ENCODE measurements at places on chromosomes 13 and 19. TPM values are rescaled to one million over a fixed set of nuclear protein-coding genes. Genes with fewer than 3 reads are reported as not detected.
A peak's percentile ranks its signal among the peaks of the same experiment; 100 is the strongest.

Gene ZBTB32
- total RNA-seq = not detected

Gene B3GNT3
- total RNA-seq = 0.11 TPM

Gene FXYD3
- 0.24 TPM for total RNA-seq

Gene PLIN5
- total RNA-seq = 1.3 TPM

Gene LINGO3
- total RNA-seq = not detected

Gene TEX29
- not detected for total RNA-seq

Gene PEX11G
- 2.1 TPM for total RNA-seq

Gene SLC8A2
- total RNA-seq = 0.66 TPM

GRCh38 chr19:343941-344624 is 513 bp downstream of the MIER2 start:
- H3K36me3 ChIP-seq = peaks cover 41% of the 10 kb centered on the region
- peak overlapping the region; percentile 80 for H3K4me3 ChIP-seq
- peak overlapping the region; percentile 74 for H3K27ac ChIP-seq
- H3K4me1 ChIP-seq = peaks cover 45% of the 10 kb centered on the region
- DNase-seq = peak; percentile 93

DNA sequence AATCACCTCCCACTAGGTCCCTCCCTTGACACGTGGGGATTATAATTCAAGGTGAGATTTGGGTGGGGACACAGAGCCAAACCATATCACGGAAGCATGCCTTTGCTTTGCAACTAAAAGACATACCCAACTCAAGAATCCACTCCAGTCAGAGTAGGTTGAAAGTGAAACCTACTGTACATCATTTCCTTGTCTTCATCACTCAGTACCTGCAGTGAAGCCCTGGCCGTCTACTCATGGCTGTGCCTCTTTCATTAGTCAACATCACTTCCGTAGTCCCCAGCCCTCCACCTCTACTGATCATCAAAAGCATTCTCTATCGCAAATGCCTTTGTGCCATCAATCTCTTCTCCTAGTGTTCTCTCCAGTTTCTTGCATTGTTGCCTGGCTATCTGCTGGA is 343.1 kb upstream of the ARGLU1 start:
- no peaks in the 10 kb centered on the region for H3K4me1 ChIP-seq
- H3K4me3 ChIP-seq = no peak overlapping the region
- no peaks in the 10 kb centered on the region for H3K36me3 ChIP-seq
- H3K27ac ChIP-seq = no peak overlapping the region

- DNase-seq = no peak
- H3K27ac ChIP-seq = no peak overlapping the region
- no peaks in the 10 kb centered on the region for H3K36me3 ChIP-seq
- no peaks in the 10 kb centered on the region for H3K4me1 ChIP-seq
- H3K27me3 ChIP-seq = no peaks in the 10 kb centered on the region
Observed at GRCh38 chr13:36028359-36029025, 102.7 kb downstream of the DCLK1 start.

DNA sequence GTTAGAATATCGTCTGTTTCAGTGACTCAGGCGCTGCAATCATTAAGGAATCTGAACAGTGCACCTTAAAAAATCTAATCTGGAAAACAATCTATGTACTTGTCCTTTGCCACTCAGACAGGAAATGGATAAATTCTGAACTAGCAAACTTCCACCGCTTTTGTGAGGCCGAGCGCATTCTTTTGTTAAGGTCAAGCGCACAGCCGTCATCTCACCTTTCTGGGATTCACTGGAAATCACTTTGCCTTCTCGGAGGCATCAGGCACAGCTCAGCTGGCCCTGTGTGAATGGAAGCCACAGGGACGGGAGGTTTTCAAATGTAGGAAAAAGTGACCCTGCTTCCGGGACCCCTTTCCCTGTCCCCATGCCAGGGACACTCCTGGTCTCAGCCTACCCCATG is 28.2 kb upstream of the SPACA7 start:
- no peaks in the 10 kb centered on the region for H3K4me1 ChIP-seq
- no peaks in the 10 kb centered on the region for H3K36me3 ChIP-seq
- DNase-seq = no peak
- no peak overlapping the region for H3K27ac ChIP-seq
- peaks cover 6% of the 10 kb centered on the region for H3K27me3 ChIP-seq

DNA sequence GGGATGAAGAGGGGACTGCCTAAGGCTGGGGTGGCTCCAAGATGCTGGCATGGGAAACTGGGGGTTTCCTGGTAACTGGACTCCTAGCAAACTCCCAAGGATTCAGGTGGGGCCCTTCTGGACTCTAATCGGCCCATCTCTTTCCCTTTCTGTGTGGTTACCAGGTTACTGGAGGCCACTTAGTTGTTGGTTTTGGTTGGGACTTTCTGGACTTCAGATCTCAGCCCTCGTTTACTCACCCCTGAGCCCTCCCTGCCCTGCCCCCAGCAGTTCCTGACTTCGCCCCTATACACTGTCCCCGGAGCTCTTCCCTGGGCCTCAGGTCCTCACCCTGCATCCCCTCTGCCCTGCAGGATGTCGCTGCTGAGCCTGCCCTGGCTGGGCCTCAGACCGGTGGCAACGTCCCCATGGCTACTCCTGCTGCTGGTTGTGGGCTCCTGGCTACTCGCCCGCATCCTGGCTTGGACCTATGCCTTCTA is 328 bp downstream of the CYP4F12 start:
- DNase-seq = no peak
- peaks cover 7% of the 10 kb centered on the region for H3K4me1 ChIP-seq

- H3K4me3 ChIP-seq = peak overlapping the region; percentile 8
- H3K4me1 ChIP-seq = peaks cover 13% of the 10 kb centered on the region
- DNase-seq = peak; percentile 76
- H3K27me3 ChIP-seq = peaks cover 16% of the 10 kb centered on the region
- H3K27ac ChIP-seq = no peak overlapping the region
Observed at GRCh38 chr13:28819735-28820098, 422 bp upstream of the MTUS2 start.

DNA sequence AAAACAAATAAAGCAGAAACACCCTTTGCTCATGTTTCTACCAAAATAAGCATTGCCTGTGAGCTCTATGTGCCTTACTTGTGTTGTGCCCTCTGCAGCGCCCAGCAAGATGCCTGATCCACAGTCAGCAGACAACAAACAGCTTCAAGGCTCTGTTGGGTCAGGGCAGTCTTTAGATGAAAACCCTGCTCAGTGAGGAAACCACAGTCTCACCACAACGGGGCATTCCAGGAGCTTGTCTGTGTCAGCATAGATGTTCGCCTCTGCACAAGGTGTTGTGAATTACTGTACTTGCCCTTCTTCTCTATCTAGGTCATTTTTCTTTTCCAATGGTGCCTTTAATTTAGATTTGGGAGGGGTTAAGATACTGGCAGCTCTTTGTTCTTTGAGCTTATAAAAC is 251.9 kb downstream of the COL4A1 start:
- H3K4me1 ChIP-seq = no peaks in the 10 kb centered on the region
- no peak overlapping the region for H3K4me3 ChIP-seq

GRCh38 chr13:40386586-40386985 is 279.9 kb downstream of the FOXO1 start:
- H3K4me1 ChIP-seq = peaks cover 7% of the 10 kb centered on the region
- H3K27ac ChIP-seq = no peak overlapping the region
- no peak overlapping the region for H3K4me3 ChIP-seq

DNA sequence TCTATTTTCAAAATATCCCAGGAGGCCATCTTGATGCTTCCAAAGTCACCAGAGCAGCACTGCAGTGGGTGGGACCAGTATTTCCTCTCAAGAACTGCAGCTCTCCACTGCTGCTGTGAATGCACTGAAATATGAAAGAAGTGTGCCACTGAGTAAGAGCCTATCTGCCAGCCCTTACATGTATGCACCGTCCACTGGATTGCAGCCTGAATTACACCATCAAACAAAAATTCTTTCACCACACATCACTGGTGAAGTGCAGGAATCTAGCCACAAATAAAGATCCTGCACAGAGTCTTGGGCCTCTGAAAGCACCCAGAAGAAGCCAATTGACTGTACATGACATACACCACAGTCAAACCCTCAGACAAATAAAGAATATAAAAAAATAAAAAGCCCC is 249.0 kb downstream of the LHFPL6 start:
- no peaks in the 10 kb centered on the region for H3K4me1 ChIP-seq
- H3K4me3 ChIP-seq = no peak overlapping the region
- no peaks in the 10 kb centered on the region for H3K36me3 ChIP-seq
- DNase-seq = no peak

DNA sequence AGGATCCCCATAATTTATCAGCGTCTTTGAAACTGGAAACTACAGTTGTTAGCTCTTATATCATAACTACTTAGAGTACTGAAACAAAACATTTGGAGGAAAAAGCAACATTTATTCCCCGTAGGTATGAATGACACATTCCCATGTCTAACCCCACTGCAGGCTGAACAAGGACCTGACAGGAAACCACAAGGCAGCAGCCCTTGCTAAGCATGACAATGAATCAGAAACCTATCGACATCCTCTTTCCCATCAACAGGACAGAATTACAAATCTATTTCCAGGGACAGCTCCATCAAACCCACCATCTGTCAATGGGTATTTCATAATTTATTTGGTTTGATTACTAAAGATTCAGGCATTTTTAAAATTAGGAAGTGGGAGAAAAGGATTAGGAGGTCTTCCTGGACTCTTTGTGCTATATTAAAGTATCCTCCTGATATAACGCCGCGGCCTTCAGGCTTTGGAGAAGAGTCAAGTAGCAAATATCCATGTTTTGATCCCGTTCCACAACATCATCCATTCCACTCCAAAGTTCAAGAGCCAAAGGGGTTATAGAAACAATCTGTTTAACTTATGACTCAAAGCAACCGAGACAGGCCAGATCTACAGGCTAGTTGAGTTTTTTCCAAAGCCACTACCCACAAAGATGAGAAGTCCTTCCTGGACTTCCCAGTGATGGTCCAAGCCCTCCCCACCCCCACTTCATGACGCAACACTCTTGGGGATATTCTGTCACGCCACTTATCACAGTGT is 51.1 kb downstream of the FAM216B start:
- H3K4me3 ChIP-seq = no peak overlapping the region
- H3K4me1 ChIP-seq = no peaks in the 10 kb centered on the region
- H3K36me3 ChIP-seq = no peaks in the 10 kb centered on the region
- H3K27ac ChIP-seq = no peak overlapping the region
- no peak for DNase-seq

- no peaks in the 10 kb centered on the region for H3K36me3 ChIP-seq
- no peaks in the 10 kb centered on the region for H3K27me3 ChIP-seq
- no peak overlapping the region for H3K27ac ChIP-seq
- no peaks in the 10 kb centered on the region for H3K4me1 ChIP-seq
- DNase-seq = no peak
Observed at GRCh38 chr13:51679616-51680015, 95.4 kb downstream of the WDFY2 start.

GRCh38 chr13:39336937-39337336 is 266.1 kb downstream of the LHFPL6 start:
- no peak overlapping the region for H3K27ac ChIP-seq
- H3K4me3 ChIP-seq = no peak overlapping the region
- no peak for DNase-seq

DNA sequence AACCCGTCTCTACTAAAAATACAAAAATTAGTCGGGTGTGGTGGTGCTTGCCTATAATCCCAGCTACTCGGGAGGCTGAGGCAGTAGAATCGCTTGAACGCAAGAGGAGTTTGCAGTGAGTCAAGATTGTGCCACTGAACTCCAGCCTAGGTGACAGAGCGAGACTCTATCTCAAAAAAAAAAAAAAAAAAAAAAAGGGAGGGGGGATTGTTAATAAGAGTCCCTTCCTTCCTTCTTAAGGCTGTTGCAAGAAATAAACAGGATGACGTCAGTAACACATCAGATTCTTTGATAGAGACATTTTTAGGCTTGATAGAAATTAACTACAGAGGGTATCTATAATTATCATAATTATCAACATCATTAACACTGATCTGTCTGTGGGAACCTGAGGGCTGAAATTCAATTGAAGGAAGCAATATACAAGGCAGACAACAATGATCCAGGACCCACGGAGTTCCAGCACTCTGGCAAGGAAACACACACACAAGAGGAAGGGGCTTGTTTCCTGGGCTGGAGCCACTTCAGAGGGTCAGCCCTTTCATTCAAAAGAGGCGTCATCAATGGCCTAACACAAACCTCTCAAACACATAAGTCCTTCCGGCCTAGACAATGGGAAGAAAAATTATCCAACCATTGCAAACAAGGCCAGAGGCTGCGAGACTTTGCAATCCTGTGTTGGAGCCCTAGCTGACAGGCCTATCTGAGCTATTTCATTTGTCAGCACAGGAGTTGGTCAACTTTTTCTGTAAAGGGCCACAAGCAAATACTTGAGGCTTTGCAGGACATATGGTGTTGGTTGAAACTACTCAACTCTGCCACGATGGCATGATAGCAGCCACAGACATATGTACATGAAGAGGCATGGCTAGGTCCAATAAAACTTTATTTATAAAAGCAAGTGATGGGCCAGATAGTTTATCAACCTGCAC is 105.2 kb downstream of the INSR start:
- H3K27me3 ChIP-seq = peaks cover 2% of the 10 kb centered on the region
- H3K27ac ChIP-seq = no peak overlapping the region
- DNase-seq = no peak
- H3K36me3 ChIP-seq = no peaks in the 10 kb centered on the region
- peaks cover 3% of the 10 kb centered on the region for H3K4me1 ChIP-seq

- no peak for DNase-seq
- H3K4me3 ChIP-seq = no peak overlapping the region
- H3K36me3 ChIP-seq = no peaks in the 10 kb centered on the region
- no peaks in the 10 kb centered on the region for H3K27me3 ChIP-seq
Observed at GRCh38 chr13:87058786-87059329, 612.3 kb upstream of the SLITRK5 start.
